Kasumi-1 (cell line): ENCODE measurements at places on chromosomes 1 and 21.

DNA sequence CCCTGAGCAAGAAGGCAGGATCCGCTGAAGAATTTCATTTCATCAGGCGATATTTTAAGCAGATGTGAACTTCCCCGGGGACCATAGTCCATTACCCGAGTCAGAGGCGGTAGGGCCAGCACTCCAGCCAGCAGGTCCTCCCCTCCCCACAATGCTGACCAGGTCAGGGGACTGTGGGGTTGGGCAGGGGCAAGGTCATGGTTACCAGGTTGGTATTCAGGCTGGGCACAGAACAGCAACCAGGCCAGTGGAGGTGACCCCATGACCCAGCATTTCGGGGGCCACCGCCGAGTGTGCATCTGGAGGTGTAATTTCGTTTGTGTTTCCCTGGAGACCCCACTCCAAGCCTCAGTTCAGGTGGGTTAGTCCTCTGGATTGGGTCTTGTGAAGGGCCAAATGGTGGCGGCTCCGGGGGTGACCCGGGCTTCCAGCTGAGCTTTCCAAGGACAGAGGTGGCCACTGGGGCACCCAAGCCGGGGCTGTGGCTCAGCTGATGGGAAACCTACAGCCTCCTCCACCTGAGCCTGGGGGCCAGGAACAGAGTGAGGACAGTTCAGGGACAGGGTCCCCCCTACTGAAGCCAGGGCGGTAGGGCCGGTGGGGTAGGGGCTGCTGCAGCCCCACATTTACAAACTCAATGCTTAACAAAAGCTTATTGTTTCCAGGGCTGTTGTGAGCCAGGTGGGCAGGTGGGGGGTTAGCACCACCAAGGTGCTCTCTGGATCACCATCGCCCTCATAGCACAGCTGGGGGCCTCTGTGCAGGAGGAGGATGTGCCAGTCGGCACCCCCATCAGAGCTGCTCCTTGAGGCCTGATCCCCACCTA, 2.8 kb downstream of the PRDM16 start:
- DNase-seq: no peak

DNA sequence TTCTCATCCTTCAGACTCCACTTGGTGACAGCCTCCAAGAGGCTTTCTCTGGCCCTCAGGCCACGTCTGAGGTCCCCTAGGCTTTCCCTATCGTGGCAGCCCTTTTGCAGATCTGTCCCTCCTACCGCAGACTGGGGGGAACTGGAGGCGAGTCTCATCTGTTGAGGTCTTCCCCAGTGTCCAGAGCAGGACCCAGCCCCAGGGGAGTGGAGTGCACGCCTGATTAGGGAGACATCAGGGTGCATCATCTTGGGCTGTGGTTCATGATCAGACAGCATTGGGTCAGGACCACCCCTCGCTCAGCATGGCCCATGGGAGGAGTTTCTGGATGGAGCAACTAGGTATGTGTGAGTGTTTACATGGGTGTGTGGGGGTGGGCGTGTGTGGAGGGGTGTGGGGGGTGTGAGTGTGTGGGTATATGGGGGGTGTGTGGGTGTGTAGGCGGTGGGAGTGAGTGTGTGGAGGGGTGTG, 8.5 kb upstream of the MATN1 start:
- no peak for DNase-seq

DNA sequence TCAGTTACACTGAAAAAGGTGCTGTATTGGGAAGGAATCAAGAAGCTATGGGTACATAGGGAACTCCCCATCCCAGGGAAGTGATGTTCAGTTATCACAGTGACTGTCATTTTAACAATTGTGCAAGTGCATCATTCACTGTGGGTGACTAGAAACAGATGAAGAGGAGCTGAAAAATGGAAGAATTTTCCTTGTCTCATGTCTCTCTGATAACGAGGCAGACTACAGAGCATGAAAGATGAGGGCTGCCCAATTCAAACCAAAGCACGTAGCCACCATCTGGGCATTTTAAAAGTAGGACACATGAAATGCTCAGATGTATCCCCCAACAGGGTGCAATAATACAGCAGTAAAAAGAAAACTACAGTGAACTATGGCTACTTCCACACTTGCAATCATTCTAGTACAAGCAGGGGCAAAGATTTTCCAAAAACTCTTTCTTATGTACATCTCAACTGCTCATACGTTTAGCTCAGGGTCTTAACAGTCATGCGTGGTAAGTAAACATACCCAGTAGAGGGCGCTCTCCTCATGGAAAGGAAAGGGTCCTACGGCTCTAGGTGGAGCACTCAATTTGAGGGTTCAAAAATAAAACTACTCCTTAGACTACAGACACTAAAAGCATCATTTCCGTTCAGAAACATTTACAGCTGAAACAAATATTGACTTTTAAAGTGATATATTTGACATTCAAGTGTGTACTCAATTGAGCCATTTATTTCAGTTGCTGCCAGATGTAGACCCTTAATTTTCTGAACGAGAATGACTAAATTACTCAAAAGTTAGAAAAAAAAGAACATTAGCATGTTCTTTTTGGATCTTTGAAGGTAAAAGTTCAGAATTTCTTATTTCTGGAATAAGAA, 143.2 kb downstream of the KCTD3 start:
- DNase-seq: peak; percentile 79

GRCh38 chr1:183996040-183996384, 41.5 kb downstream of the COLGALT2 start:
- no peak for DNase-seq

GRCh38 chr1:222583079-222583478, 6.7 kb downstream of the TAF1A start:
- DNase-seq: no peak
